ENCODE measurements at places on chromosomes 2 and 18. TPM values are rescaled to one million over a fixed set of nuclear protein-coding genes. Genes with fewer than 3 reads are reported as not detected.

DNA sequence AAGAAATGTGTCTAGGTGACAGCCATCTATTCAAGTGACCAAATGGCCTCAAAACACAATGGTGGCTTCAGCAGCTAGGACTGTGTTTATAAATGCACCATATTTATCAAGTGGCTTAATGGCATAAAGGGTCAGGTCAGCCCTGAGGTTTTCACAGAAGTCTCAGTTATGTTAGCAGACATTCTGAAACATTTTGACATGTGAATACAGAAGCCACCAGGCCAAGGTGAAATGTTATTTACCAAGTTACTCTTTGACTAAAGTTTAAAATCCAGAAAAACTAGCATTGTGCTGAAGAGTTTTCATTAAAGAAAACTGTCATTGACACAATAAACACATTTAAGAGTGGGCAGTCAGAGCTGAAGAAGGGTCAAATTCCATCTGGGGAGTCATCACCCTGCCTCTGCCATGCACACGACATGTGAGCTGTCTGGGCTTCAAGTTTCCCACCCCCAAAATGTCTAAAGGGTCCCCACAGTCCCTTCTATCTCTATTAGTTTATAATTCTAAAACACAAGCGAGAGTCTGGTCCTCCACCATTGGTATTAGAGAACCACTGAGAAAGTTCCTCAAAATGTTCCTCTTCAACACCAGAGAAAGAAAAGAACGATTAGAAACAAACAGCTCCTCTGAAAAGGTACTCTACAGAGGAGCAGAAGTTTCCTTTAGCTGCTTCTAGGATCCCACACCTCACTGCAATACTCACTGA, 77.5 kb upstream of the FZD5 start:
- no peak for DNase-seq

- no peak for DNase-seq
Measured at GRCh38 chr2:140526575-140526974, 1604.2 kb downstream of the LRP1B start.

DNA sequence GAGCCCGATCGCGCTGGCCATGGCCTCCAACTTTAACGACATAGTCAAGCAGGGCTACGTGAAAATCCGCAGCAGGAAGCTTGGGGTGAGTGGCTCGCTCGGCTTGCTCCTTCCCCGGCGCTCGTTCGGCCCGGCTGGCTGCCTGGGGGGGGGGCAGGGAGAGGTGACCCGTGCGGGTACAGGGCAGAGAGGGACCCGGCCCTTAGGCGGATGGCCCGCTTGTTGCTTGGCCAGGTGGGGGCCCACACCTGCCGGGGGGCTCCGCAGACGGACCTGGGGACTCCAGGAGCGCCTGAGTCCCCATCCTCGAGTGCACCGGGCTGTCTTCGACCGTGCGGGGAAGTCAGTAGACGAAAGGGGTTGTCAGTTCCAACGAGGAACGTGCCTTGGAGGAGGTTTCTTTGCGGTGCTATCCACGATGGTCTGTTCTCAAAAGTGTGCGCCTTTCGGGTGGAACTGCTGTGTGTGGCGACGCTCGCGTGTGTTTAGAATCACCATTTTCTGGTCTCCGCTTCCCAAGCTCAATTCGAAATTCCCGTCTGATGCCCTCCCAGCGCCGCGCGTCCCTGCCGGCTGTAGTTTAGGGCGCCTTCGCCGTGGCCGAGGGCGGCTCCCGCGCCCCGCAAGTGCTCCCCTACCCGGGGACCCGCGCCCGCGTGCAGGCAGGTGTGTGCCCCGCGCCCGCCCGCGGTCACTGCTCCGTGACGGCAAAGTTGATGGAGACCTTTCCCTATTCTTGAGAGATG, 711 bp downstream of the DOK6 start:
- no peak for DNase-seq

DNA sequence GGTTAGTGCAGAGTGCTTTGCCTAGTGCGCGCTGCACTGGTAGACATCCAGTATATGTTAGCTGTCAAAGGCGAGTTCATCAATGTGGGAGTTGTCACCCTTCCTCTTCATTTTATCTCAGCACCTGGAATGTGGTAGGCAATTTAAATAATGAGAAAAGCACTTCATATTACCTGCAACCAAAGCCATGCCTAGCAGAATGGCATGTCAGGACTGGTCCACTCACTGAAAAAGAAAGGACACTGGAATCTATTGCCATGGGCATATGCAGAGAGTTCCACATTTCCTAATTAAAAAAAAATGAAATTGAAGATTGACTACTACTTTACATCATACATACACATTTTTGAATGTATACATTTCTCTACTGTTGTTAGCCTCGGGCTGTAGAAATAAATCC, 139.6 kb downstream of the PAX3 start:
- DNase-seq: no peak

DNA sequence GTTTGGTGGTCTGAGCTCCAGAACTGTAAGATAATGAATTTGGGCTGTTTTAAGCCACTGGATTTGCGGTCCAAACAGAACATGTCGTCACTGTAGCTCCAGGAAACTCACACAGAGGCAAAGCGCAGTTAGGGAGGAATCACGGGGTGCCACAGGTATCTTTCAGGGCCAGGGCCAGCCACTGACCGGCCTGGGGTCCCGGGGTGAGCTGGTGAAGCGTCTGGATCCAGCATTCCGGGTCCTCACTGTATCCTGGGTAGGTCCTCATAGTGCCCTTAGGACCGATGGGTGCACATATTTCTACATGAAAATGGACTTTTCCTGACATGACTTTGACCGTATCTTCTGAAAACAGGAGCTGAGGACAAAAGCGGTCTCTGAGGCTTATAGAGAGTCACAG, 196.0 kb upstream of the HDAC4 start:
- no peak for DNase-seq

DNA sequence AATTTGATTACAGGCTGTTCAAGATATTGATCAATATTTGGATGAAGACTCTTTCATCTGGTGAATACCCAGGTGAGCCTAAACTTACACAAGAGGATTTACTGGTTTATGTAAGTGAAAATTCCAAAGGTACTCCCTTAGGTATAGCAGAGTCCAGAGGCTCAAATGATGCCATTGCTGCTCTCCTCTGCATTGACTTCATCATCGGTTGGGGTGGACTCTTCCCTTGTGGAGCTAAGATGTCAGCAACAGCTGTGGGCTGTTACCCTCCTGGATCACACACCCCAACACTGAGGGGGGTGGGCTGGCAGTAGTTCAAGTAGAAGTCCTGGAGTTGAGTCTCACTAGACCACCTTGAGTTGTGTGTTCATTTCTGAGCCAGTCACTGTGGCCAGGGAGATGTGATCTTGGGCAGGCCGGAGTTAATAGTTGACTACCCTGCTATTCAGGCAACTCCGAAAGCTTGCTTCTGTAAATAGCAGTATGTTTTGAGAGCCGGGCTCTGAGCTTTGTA, 236.9 kb downstream of the PTPRM start:
- DNase-seq: no peak

DNA sequence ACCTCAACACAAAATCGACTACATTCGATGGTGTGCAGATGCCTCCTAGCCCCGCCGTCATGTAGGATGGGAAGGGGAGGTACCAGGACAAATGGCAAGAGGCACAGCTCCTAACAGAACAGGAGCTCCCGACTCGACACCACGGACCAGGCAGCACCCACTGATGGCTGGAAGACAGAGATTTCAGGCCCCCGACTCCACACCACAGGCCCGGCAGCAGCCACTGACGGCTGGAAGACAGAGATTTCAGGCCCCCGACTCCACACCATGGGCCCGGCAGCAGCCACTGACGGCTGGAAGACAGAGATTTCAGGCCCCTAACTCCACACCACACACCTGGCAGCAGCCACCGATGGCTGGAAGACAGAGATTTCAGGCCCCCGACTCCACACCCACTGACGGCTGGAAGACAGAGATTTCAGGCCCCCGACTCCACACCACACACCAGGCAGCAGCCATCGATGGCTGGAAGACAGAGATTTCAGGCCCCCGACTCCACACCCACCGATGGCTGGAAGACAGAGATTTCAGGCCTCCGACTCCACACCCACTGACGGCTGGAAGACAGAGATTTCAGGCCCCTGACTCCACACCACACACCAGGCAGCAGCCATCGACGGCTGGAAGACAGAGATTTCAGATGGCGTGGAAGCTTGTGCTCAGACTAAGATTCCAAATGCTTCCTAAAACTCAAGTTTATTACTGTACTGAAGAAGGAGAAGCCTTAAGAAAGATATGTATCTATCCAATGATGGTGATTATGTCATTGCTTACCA, 135.5 kb downstream of the EIPR1 start:
- no peak for DNase-seq

DNA sequence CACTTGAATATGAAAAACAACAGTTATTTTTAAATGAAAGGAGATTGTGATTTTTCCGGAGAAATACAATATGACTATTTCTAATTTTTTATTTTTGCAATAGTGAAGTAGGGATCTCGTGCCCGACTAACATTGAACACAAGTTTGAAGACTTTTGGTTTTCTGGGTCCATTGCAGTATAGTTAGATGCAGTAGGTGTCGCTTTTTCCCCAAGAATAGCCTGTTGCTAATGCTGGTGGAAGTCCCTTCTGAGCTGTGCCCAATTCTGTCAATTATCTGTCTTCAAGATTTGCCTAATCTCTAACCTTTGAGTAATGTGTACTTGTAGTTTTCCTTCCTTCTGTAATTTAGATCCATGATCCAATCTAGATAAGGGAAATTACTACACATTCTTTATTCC, 36.5 kb downstream of the SEMA4F start:
- DNase-seq: no peak

BOLL gene
- not detected for total RNA-seq

STAMBP gene
- total RNA-seq: 42.5 TPM

DYSF gene
- 19.4 TPM for total RNA-seq

C2orf49 gene
- 21.0 TPM for total RNA-seq

CROCC2 gene
- total RNA-seq: not detected

TTR gene
- 2.1 TPM for total RNA-seq

TSGA10 gene
- 7.8 TPM for total RNA-seq

CYP27A1 gene
- 31.0 TPM for total RNA-seq
